ENCODE measurements at places on chromosomes 6 and 20.

GRCh38 chr6:66964216-66964615 is 1257.2 kb upstream of the EYS start:
- DNase-seq: no peak

DNA sequence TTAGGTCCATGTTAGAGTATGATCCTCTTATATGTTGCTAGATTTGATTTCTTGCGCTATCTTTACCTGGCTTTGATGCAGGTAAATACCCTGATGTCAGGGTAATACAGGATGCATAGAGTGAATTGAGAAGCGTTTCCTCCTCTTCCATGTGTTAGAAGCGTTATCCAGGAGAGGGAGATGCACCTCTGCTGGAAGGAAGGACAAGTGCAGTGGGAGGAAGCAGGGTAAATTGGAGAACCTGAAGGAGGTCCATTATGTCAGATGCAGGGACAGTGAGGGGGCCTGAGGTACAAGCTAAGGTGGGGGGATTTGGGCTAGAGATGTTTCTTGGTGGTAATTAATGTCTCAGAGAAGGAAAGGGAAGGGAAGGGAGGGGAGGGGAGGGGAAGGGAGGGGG is 7.7 kb downstream of the SHLD1 start:
- no peak for DNase-seq

DNA sequence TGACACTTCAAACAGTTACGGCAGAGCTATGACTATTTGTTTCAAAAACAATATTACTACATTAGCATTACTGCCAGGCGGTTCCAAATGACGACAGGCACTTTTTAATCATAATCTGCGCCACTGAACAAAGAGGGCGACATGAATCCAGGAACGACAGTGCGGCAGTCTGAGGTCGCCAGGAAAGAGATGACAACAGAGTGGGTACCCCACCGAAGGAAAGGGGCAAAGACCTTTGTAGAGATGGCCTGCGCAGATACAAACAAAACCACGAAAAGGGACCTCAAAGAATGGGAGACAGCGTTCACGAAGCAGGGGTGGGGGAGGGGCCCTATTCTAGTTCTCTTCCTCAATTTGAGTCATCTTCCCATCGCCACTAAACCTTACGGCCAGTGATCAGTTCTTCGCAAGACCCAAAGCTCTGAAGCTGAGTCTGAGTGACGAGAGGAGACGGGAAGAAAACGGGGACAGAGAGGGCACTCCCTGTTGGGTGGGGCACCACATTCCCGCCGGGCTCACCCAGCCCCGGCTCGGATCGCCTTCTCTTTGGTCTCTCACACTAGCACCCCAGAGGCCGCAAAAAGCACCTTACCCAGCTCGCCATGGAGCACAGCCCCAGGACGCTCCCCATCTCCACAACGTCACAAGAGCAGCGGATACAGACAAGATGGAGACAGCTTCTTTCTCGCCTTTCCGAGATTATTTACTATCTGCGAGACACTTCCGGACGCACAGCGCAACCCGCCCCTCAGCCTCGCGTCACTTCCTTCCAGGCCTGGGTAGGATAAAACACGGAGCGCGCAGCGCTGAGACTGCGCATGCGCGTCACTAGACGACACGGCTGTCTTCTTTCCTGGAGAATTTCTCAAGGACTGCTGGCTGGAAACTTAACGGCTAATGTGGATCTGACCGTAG is at the start of gene SERINC1:
SERINC1 (minus strand) TSS at position 701 of the 915 bp plus-strand sequence; CDS start at position 631, 70 bp downstream.
- peak; percentile 68 for DNase-seq

DNA sequence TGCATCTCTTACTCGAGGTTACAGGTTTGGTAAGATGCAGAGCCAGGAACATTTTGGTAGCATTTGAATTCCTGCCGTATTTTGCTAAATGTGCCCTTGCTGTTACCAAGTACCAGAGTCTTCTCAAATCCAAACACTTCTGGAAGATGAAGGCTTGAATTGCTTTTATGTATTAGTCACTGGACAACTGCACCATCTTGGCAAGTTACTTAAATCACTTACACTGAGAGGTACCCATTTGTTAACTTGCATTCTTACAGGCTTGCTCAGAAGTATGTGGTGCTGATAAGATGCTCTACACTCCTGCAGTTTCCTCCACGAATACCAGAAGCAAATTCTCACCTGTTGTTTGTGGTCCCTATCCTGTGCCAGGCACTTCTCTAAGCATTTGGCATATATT is 12.7 kb downstream of the IL22RA2 start:
- DNase-seq: no peak

- DNase-seq: no peak
Measured at GRCh38 chr6:86756640-86757229, 180.6 kb upstream of the HTR1E start.

GRCh38 chr6:68094070-68094469 is 541.0 kb upstream of the ADGRB3 start:
- no peak for DNase-seq

- no peak for DNase-seq
Measured at GRCh38 chr20:37154684-37155298, 24.3 kb upstream of the RPN2 start.

GRCh38 chr6:151490996-151491395 is 2.8 kb upstream of the CCDC170 start:
- no peak for DNase-seq

DNA sequence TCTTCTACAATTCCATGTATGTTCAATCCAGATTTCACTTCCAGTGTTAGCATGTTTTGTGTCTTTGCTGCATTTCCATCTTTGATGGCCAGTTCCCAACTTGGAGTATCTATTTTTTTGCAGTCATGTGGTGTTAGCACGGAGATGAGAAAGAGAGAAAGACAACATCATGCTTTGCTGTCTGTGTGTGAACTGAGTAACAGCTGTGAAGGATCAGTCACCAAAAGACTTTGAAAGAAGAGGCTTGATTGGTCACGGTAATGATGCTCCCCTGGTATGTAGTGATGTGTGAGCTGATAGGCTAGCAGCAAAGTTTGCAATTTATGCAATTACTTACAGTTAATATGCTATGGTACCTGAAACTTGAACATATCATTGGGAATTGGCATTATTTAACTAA is 731.3 kb upstream of the NRSN1 start:
- no peak for DNase-seq

- no peak for DNase-seq
Measured at GRCh38 chr20:38674092-38674764, 50.1 kb upstream of the SLC32A1 start.

DNA sequence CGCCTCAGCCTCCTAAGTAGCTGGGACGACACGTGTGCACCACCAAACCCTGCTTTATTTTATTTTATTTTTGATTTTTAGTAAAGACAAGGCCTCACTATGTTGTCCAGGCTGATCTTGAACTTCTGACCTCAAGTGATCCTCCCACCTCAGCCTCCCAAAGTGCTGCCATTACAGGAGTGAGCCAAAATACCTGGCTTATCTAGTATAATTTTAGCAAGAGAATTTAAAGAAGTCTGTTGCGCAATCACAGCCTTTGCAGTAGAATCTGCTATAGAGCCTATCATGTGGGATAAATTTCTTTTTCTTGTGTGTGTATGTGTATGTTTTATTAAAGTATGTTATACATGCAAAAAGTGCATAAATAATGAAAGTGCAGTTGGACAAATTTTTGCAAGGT is 92.1 kb upstream of the ANKEF1 start:
- DNase-seq: no peak

DNA sequence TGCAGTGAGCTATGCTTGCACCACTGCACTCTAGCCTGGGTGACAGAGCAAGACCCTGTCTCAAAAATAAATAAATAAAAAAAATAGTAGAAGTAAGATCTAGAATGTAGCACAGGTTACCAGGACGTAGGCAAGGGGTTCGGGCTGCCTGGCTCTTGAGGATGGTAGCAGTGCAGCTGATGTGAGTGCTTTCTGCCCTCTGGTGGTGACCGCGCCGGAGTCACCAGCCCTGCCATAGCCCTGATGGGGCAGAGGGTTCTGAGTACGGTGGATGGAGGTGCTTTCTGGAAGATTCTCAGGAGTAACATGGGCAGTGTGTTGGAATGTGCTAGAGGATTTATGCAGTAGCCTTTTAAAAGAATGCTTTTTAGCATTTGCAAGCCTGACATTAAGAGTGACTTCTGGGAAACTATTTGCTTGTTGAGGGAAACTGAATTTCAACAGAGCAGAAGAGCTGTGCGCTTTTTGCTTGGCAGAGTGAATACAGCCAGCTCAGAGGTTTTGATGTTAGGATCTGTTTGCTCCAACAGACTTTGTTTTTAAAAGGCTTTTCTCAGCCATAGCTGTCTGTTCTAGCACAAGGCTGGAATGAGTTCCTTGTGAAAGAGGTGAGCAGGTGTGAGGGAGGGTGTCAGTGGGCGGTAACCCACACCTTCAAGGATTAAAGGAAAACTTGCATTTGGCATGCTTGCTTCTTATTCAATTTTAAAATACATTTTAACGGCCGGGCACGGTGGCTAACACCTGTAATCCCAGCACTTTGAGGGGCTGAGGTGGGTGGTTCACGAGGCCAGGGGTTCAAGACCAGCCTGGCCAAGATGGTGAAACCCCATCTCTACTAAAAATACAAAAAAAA is 65.9 kb downstream of the PTPN1 start:
- DNase-seq: no peak

GRCh38 chr20:43988451-43988850 is 73.8 kb downstream of the TOX2 start:
- DNase-seq: no peak

- DNase-seq: no peak
Measured at GRCh38 chr6:15675536-15676220, 12.8 kb upstream of the DTNBP1 start.

GRCh38 chr6:20403766-20404640 is 2.3 kb downstream of the E2F3 start:
- DNase-seq: no peak

DNA sequence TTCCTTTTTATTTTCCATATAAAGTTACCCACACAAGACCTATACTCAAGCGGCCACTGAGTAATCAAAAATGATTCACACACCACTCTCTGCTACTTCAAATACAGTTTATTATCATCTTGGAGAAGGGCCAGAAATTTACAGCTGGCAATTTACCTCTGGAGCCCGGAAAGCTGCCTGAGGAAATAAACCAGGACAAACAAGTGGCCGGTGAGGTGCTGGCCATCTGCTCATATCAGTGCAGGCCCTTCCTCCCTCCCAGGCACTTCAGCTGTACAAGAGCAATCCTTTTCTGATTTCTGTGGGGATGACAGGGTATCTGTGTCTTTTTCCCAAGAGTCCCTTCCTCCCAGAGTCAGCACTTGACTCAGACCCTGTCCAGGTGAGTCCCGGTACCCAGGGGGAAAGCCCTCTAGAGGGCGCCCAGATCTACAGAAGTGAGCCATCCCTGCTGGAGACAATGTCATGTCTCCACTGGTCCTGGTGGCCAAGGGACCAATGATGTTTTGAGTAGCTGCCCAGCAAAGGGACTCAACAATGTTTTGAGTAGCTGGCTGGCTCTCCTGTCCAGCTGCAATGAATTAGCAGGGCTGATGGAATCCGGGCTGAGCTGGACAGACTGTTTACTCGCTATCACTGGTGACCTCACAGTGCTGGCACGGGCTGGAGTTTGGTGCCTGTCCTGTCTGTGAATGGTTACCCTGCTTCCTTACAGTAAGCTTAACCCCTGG is 23.6 kb downstream of the LRP11 start:
- no peak for DNase-seq

DNA sequence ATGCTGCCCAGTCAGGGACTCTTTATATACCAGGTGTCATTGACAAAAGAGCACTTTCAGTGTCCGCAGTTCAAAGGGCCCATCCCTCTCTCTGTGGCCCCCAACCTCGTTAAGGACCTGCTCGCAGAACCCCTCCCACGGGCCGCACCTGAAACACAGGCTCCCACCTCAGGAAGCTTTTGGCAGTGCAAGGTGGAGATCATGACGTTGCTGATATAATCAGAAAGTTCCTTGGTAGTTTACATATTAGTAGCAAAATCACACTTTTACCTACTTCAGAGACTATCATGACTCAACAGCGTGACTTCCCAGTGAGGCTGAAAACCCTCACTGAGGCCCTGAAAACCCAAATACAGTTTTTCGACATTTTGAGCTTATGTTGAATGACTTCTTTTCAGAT is 4.1 kb downstream of the TTLL2 start:
- no peak for DNase-seq

DNA sequence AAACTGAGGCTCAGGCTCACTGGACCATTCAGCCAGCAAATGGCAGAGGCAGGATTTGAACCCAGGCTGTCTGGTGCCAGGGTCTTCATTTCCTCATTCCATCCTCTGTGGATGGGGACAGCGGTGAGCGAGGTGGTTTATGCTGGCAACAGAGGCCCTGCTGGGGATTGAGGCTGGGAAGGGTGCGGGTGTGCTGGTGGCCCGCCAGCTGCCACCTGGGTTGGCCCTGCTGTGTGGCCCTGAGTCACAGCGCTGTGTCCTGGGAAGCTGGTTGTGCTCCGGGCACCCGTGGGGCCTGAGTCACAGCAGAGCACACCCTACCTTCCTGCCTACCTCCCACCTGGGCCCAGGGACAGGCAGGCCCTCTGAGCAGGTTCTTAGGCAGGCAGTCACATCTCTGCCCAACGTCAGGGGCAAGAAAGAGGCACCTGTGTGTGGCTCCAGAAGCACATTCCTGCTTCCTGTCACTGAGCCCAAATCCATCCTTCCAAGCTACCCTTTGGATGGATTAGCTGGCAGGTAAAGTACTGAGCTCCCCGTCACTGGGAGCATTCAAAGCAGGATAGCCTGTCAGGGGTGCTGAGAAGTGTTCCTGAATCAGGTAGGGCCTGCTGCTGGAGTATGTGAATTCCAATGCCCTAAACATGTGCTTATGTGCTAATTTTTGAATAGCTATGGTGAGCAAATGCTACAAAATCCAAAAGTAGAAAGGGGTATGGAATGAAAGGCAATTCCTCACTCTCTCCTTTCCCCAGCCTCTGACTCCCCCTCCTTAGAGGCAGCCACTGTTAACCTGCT is 53.9 kb downstream of the CEBPB start:
- no peak for DNase-seq

- no peak for DNase-seq
Measured at GRCh38 chr6:79257381-79258205, 23.1 kb upstream of the HMGN3 start.

DNA sequence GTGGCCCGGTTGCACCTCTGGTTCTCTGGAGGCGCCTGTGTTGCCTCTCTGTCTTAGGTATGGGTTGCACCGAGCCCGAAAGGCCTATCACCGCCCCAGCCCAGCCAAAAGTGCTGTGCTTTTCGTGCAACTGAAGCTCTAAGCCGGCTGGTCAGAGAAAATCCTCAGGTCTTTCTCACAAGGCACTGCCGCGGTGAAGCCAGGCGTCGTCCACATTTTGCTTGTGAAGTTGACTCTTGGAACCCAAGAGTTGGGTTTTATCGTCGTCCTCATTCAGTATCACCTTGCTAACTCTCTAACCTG is 726 bp upstream of the EMILIN3 start:
- DNase-seq: no peak

DNA sequence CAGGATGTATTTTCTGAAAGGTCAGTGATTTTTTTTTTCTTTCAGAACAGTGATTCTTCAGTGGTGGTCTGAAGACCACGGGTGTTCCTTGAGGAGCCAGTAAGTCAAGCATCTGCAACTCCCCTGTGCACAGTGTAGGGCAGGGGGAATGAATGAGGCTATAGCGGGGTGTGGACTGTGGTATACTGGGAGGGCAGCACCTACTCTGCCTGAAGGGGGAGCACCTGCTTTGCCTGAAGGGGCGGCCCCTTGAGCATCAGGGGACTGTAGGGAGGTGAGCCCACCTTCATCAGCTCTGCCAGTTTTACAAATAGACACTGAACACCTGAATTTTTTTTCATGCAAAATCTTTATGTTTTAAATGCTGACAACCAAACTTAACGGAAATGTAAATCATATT is 77.5 kb upstream of the RIPOR2 start:
- DNase-seq: no peak

All from epithelial cell of proximal tubule (primary cell).